Neural progenitor cell (in vitro differentiated cells): ENCODE measurements at places on chromosomes 3 and 15.

- DNase-seq, result no peak
Measured at GRCh38 chr3:18190646-18191045, 234.5 kb downstream of the SATB1 start.

DNA sequence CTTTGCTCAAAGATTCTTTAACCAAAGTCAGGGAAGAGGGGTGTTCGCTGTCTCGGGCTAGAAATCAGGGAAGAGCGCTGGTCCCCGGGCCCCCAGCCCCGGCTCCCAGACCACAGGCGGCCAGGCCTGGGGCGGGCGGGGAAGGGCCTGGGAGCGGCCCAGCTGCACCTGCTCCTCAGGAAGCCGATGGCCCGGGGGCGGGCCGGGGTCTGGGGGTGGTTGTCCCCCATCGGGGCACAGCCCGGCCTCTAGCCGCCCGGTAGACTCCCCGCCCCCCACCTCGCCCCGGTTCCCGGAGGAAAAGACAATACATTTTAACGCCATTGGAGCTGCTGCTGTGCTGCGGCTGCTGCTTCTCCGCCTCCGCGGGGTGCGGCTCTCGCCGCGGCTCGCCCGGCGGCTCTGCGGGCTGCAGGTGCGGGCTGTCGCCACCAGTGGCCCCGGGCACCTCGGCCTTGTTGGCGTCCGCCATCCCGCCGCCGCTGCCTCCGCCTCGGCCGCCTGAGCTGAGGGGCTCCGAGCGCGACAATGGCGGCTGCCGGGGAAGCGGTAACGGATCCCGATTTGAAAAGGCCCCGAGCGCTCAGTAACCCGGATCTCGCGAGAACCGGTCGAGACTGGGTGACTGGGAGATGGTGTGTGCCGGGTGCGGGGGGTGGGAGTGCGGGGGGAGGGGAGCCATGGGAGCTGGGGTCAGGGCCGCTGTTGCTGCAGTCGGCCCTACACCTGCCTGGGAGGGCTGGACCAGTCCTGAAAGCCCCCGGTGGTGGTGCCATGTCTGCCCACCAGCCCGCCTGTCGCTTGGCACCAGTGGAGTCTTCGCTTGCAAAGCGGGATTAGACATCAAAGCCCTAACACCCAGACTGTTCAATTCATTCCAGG, at the start of gene MYEF2:
Gene MYEF2 (minus strand): TSS at position 530 of the 882 bp plus-strand sequence. CDS start 58 bp downstream, at position 472.
- DNase-seq, result peak; percentile 95

- DNase-seq, result peak; percentile 79
Measured at GRCh38 chr3:12175844-12176453, 17.2 kb upstream of the TIMP4 start.

- DNase-seq, result no peak
Measured at GRCh38 chr15:57403017-57403416, 26.7 kb downstream of the CGNL1 start.

GRCh38 chr3:142282503-142282902, 57.1 kb upstream of the GK5 start:
- DNase-seq, result no peak

GRCh38 chr15:37221671-37222145, 121.4 kb upstream of the MEIS2 start:
- DNase-seq, result no peak

DNA sequence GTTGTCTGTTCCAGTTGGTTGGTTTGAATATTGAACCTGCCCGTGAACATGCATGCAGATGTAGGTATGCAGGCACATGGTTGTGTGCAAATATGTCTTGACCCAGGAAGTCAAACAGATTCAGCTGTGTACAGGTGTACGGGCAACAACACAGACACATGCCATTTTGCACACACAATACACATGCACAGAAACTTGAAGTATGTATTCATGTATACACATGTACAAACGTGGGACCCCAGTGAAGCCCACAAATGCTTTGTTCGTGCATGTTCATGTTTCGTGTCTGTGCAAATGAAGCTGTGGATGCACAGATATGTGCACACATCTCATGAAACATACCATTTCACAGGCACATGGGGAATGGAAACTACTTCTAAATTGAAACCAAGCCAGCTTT, 30.7 kb downstream of the IDH3A start:
- no peak for DNase-seq

DNA sequence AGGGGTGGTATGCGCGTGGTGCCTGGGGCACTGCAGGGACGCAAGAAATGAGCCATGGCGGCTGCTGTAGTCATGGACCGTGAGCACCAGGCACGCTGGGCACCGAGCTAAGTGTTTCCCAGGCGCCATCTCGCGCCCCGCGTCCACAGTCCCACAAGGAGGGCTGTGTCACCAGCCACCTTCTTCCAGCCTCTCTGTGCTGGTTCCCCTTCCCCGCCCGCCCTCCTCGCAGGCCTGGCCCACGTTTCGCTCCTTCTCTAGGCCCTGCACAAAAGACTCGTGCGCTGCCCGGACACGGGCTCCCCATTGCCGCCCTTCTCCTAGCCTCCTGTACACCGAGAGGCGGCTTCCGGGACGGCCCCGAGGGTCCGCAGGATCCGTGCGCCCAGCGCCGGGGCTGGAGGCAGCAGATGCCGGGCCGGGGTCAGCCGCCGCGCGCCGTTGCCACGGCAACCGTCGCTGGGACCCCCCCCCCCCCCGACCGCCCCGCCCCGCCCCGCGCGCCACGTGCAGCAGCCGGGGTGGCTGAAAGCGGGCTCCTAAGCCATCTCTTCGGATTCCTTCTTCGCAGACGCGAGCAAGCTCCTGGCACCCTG, 113.4 kb downstream of the SRGAP3 start:
- DNase-seq, result peak; percentile 93

- no peak for DNase-seq
Measured at GRCh38 chr3:128287216-128287615, 133.9 kb downstream of the EEFSEC start.

- DNase-seq, result no peak
Measured at GRCh38 chr15:71515375-71516186, 294.8 kb upstream of the NR2E3 start.

DNA sequence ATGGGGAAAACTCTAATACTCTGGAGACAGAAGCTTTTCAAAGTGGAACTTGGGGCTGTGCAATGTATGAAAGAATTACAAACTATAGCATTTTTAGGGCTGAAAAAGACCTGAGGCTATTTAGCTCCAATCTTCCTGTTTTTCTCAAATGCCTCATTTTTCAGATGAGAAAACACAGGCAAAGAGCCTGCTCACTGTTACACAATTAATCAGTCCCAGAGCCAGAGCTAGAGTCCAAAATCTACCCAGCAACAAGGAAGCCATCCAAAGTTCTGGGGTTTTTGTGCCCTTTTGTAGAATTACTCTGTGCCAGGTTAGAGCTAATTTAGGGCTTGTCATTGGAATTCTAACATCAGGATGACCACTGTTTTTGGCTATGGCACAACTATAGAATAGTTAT, 45.5 kb downstream of the GPR149 start:
- no peak for DNase-seq

GRCh38 chr3:162015856-162016255, 519.2 kb downstream of the OTOL1 start:
- peak; percentile 4 for DNase-seq

DNA sequence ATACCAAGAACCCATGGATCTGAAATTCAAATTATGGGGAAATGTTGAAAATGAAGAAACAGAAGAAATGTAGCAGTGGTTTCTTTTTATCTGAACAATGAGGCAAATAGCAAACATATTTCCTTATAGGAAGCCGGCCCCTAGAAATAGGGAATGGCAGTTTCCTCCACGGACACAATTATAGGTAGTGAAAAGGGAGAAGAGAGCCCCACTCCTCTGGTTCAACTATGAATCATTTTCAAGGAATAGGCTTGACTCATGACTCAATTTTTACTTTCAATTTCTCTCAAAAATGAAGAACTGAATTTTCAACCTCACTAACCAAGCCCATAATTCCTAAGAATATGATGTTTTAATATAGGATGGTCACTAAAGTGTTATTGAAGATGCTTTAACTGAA, 243.1 kb downstream of the MECOM start:
- no peak for DNase-seq

GRCh38 chr3:158991146-158991705, 189.4 kb downstream of the MFSD1 start:
- peak; percentile 25 for DNase-seq

DNA sequence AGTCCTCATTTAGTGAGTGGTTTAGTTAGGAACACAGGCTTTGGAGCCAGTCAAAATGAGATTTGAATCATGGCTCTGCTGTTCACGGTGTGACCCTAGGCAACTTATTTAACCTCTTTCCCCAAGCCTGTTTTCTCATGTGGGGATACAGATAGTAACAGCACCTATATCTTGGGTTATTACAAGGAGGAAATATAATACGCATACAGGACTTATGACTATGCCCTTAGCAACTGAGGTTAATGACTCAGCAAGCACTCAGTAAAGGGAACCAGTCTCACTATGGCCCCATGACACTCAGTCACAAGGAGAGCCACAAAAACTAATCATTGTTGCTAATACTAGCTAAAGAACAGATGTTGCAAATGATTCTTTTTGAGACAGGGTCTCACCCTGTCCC, 45.9 kb downstream of the SUMF1 start:
- no peak for DNase-seq

GRCh38 chr15:78927077-78927790, 17.6 kb downstream of the CTSH start:
- DNase-seq, result no peak

DNA sequence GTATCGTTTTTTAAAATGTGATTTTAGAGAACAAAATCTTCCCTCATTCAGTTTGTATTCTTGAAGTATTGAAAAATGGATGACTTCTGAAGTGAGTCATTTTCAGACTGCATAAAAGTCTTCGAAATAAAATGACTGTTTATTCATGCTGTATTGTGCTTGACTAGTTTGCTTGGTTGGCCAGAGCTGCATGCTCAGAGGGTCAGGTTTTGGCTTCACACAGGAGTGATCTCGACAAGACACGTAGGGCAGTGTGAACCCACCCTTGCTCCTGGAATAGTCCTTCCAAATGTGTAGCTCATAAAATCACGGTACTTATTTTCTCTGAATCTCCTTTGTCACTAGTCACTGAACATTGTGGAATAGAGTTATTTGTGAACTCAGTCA, 73.3 kb downstream of the FNDC3B start:
- DNase-seq, result no peak

DNA sequence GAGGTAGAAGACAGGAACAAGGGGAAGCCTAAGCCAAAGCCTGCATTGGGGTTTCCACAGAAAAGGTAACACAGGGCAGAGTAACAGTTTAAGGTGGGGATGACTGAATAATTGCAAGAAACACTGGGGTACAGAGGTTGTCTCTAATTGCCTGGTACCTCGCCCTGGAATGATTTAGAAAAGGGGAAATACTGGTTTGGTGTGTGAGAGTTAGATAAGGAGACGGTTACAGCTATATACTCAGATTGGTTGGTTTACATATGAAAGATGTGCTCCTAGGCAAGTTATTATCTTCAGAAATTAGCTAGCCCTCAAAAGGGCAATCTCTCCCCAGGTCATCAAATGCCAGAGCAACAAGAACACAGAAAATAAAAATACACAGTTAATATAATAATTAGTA, 58.8 kb downstream of the SMARCC1 start:
- no peak for DNase-seq

- DNase-seq, result no peak
Measured at GRCh38 chr3:30368978-30369377, 237.4 kb upstream of the TGFBR2 start.

DNA sequence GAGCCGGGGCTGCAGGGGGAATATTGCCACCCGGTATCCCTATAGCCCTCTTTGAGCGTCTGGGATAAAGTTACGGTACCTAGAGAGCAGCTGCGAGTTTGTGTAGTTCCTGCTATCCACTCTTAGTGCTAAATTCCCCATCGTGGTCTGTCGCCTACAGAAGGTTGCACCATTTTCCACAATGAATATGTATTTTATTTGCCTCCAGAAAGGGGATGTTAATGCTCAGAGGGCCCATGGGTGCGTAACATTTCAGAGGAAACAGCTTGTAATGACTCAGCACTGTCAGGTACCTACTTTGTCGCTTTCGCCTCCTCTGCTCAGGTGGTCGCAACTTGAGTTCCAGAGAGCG, 1.1 kb downstream of the SLCO3A1 start:
- no peak for DNase-seq

DNA sequence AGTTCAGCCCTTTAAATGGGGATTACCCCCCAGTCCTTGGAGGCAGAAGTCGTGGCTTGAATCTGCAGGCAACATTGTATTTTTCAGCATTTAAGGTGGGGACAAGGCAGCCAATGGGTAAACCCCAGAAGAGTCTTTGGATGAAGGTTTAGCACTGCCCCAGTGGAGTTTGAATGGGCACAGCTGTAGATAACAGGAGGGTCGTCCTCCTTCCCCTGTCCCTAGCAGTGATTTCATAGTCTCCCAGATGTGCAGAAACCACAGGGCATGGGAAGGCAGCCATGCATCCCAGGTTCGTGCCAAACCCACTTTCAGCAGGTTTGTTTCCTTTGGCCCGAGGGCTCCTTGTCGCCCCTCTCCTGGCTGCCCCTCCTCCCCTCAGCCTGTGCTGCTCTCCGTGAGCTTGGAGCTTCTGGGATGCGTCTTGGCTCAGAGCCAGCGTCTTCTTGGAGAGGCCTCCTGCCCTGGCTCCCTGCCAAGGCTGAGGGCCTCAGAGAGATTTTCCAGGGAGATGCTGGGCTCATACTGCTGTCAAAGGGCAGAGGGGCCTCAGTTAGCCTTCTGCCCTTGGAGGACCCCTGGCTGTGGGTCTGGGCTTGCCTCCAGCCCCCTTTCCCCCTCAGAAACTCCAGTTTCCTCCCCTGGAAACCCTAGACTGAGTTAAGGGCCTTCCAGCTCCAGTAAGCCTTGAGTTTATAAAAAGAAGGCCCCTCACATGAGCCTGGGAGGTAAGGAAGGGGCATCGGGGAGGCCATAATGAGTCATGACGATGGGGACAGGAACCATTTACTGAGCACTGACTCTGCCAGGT, 48.9 kb upstream of the POLG start:
- no peak for DNase-seq

GRCh38 chr15:68445351-68445750, 13.4 kb upstream of the ITGA11 start:
- DNase-seq, result no peak

DNA sequence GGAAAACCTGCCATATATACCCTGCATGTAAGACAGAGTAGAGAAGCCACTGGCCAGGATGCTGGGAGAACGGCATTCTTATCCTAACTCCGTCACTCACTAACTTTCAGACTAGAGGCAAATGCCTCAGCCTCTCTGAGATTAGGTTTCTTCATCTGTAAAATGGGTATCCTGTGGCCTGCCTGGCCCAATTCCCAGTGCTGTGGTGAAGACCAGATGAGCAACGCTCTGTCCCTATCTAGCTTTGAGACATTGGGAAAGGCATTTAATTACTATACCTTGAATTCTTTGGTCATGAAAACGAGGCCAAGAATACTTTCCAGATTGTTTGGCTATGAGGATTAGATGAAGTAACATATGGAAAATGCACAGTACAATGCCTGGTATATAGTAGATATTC, 35.9 kb downstream of the CEMIP start:
- no peak for DNase-seq

- no peak for DNase-seq
Measured at GRCh38 chr3:159234306-159234705, 432.5 kb downstream of the MFSD1 start.

GRCh38 chr3:98721776-98722175, 41.4 kb upstream of the ST3GAL6 start:
- no peak for DNase-seq

- DNase-seq, result no peak
Measured at GRCh38 chr3:165903885-165904630, 66.8 kb upstream of the BCHE start.

GRCh38 chr3:164408326-164408725, 670.0 kb downstream of the SI start:
- DNase-seq, result no peak

GRCh38 chr3:114329823-114330222, 36.0 kb downstream of the TIGIT start:
- DNase-seq, result no peak
